ENCODE measurements at places on chromosomes 5 and 9. TPM values are rescaled to one million over a fixed set of nuclear protein-coding genes. Genes with fewer than 3 reads are reported as not detected.
A peak's percentile ranks its signal among the peaks of the same experiment; 100 is the strongest.

The LCN1 gene
- total RNA-seq, result not detected

The ADAMTS19 gene
- total RNA-seq, result not detected

DNA sequence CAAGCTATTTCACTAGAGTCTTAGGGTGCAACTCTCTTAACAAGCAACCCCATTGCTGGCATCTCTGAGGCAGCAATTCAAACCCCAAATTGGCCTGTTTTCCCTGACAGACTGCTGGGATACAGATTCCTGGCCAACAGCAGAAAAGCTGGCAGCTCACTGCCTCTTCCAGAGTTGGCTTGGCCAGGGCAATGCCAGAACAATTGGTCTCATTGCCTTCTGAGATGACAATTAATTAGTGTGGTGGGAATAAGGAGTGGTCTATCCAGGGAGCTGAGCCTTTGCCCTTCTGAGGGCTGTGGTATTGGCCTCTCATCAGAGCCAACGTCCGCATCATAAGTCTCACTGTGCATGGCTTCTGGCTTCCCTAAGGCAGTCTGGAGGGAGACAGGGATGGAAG lies 183.2 kb downstream of the GNAQ start:
- DNase-seq, result no peak

DNA sequence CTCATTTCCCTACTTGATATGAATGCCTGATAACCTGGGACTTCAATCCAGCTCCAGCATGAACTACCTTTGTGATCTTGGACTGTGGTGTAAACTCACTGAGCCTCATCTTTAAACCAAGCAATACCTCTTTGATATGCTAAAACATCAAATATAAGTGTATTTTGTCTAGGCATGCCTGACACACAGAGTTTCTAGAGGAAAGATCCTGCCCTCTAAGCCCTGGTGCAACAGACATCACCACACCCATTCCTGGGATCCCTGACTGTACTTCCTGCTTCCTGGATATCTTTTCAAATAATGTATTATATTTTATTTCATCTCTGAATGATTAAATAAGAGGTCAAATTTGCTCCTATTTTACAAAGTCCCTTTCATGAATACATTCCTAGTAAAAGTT lies 55.8 kb downstream of the ANXA2R start:
- DNase-seq, result no peak

DNA sequence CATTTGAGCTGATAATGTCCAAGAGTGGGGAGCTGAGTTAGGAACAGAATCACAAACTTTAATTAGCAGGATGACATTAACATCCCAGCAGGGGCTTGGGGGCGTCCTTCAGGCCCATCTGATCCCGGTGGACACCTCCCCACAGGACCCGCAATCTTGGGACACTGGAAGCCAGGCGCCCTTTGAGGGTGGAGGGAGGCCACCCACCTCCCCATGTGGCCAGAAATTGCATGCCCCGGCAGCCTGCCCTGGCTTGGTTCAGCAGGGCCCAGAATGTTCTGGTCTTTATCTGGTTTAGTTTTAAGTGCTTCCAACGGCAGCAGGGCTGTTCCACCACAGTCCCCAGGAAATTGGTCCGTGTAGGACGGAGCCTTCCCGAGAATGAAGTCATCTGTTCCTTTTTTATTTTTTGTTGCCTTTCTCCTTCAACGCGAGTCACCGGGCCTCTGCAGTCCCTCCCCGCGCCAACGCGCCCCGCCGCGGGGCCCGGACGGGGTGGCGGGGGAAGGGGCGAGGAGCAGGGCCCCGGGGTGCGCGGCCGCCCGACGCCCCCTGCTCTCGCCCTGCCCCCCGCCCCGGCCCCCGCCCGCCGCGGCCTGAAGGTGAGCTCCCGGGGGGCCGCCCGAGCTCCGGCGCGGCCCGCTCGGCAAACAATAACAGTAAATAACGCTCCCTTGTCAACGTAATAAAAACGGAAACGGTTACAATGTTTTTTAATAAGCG lies 207.9 kb downstream of the C9orf50 start:
- DNase-seq, result peak; percentile 60

All from activated naive CD4-positive, alpha-beta T cell treated with anti-CD3 and anti-CD28 coated beads for 36 hours (primary cell).